ENCODE measurements at places on chromosomes 6 and 20.
A peak's percentile ranks its signal among the peaks of the same experiment; 100 is the strongest.

GRCh38 chr20:38191654-38192053 is 26.6 kb upstream of the TGM2 start:
- DNase-seq, result no peak

DNA sequence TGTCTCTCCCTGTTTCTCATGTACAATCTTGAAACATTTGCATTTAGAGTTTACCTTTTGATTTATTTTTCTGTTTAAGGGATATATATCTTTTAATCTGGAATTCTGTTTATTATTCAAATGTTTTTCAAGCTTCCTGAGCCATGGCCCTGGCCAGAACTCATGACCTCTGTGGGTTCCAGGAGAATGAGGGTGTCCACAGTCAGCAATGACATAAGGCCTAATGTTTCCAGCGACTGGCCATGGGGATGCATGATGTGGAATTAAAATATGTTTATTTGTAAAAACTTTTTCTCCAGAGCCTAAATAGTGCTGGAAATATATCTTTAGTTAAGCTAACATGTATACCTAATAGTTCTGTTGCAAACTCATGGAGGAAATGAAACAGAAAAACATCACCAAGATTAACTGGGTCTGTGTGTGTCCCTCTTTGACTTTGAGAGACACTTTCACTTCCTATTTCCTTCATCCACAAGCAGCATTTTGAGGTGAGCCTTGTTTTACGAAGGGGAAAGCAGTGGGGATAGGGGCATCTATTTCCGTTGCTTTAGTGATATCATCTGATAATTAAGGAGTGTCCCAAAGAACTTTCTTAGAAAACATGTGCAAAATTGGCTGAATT is 87.6 kb downstream of the SMOC2 start:
- DNase-seq, result no peak

GRCh38 chr6:42522036-42522435 is 41.8 kb upstream of the UBR2 start:
- no peak for DNase-seq

- peak; percentile 91 for DNase-seq
These were observed at the start of gene GPSM3 for GRCh38 chr6:32192608-32193039. Gene GPSM3, minus strand, starts transcription at chr6:32192643. Its CDS starts 130 bp downstream, at chr6:32192513.

DNA sequence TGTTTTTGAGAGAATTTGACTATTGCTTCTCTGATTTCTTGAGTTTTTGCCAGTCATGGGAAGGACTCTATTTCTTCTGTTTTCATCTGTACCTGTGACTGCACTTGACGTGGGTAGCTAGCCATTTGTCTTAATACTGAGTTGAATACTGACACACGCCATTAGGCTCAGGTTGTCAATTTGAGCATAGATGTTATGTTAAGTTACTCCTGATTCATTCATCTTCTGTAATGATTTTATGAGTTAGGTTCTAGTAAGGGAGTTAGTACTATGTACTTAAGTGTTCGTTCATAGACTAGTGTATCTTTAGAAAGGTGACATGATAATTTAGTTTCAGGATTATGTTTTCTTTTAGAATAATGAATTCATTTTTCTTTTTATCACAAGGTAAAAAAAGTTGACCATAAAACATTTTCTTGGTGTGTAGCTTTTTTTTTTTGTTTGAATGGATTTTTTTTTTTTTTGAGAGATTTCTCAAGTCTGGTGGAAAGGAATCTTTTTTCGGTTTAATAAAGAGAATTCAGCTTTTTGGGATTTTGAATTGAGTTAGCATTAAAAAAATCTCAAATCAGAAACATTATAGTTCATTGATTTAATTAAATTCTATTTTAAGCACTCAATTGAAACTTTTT is 1.7 kb downstream of the AFDN start:
- no peak for DNase-seq

Measured in SK-N-MC (cell line).